ENCODE measurements at places on chromosomes 4 and X.
A peak's percentile ranks its signal among the peaks of the same experiment; 100 is the strongest.

- peak; percentile 51 for DNase-seq
Observed at GRCh38 chr4:155025762-155026457, 182.5 kb upstream of the NPY2R start.

DNA sequence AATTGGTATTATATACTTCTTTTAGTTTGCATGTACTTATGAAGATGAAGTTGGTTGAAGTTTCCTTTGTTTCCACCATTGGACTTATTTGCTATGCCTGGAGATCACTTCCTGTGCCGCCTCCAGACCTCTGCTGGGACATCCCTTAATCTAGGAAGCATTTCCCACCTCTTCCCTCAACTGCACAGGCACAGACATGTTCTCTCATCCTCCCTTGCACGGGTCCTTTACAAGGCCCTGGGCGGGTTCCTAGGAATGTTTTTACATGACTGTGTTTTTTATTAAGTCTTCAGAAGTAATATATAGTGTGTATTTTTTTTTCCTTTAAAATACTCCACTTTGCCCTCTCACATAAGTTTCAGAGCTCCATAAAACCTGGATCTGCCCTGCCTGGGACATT lies 51.0 kb downstream of the TMEM131L start:
- DNase-seq, result no peak

- DNase-seq, result no peak
Observed at GRCh38 chr4:126733301-126733700, 899.5 kb upstream of the INTU start.

DNA sequence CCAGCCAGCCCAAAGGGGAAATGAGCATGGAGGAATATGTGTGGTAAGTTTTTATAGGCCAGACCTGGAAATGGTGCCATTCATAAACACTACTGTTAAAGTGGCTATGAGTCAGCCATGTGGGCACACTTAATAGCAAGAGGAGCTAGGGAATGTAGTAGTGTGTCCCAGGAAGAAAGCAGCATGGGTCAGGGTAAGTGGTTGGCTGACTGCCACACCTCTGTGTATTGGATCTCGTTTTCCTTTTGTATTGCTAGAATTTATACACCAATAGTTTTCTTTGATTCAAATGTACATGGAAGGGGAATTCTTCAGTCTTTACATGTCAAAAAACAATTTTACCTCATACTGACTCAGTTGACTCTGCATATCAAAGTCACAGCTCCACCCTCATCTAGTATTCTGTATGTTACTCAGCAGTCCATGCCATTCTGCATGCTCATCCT lies 22.9 kb upstream of the SGMS2 start:
- DNase-seq, result no peak

DNA sequence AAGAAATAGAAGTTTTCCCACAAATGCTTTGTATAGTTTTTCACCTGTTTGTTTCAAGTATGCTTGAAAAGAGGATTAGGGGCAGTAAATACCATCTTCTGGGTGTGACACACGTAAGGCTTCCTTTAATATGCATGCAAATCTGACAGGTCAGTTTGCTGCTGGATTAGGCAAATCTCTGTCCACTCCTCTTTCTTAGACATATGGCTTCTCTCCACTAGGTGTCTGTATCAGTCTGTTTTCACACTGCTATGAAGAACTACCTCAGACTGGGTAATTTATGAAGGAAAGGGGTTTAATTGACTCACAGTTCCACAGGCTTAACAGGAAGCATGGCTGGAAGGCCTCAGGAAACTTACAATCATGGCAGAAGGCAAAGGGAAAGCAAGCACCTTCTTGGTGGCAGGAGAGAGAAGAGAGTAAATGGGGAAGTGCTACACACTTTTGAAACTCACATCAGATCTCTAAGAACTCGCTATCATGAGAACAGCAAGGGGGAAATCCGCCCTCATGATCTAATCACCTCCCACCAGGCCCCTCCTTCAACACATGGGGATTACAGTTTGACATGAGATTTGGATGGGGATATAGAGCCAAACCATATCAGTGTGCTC lies 66.9 kb downstream of the TAB3 start:
- no peak for DNase-seq

- peak; percentile 5 for DNase-seq
Observed at GRCh38 chr4:142845293-142846107, 601 bp downstream of the INPP4B start.

All from dermis microvascular lymphatic vessel endothelial cell (primary cell).